ENCODE measurements at places on chromosomes 1 and 21.

DNA sequence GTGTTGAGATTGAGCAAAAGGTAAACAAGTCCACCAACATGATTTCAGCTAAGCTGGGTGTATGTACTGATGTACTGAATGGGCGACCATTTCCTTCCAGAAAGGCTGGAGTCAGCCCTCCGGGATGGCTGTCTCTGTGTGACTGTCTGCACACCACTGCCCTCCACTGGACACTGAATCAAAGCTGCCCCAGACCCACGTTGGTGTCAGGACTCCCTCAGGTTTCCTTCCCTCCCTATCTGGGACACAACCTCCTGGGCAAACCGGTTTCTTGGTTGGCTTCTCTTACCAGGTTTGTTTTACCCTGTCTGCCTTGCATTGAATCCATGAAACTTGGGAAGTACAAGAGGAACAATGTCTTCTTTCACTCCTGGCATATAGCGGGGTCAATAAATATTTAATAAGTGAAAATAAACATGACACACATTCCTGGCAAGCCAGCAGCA, 5.3 kb upstream of the SRP9 start:
- peak; percentile 6 for DNase-seq

GRCh38 chr1:50975436-50975835, 5.4 kb downstream of the CDKN2C start:
- DNase-seq, result no peak

DNA sequence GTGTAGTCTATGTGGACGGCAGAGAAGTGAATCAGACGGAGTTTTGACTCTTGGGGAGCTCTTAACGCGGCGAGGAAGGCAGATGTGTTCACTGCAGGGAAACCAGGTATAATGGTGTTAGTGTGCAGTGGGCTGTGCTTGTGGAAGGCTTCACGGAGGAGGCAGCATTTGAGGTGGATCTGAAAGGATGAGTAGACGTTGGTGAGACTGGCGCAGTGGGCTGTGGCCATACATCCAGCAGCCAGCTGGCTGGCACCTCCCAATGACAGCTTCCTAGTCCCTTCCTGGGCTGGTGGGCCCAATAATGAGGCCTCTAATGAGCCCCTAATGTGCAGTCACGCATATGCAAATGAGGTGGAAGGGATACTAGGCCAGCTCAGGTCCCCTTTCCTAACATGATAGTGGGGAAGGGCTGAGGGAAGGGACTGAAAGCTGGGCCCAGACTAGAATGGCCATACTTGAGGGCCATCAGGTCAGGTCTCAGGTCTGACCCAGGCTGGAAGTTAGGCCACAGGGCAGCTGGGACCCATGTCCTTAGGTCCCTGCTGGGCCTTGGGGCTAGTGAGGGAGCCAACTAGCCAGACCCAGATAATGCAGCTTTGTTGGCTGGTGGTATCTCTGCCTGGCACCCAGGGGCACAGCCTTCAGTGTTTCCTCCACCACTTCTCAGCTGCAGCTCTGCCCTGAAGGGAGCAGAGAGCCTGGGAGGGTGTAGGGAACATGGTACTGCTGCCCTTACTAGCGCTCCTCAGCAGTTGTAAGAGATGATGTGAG, 3.8 kb downstream of the MAP7D1 start:
- no peak for DNase-seq

DNA sequence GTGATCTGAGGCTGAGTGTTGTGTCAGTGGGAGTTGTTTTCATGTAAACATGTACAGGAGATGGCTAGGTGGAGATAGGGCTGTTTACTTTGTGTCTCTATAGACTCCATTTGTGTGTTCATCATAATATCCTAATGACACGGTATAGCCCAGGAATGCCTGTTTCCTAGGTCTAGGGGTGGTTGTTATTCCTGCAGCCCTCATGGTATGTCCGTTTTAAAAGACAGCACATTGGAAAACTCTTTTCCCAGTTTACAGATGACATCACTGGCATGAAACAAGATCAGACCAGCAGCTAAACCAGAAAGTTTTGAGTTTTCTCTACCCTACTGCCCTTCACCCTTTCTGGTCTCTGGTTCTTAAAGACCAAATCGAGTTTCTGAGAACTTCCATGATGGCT, 227.3 kb upstream of the TMEM51 start:
- DNase-seq, result no peak

GRCh38 chr1:84776639-84777038, 86.4 kb upstream of the SSX2IP start:
- no peak for DNase-seq

- DNase-seq, result no peak
Observed at GRCh38 chr1:119542492-119542946, 35.5 kb downstream of the HSD3B1 start.
